ENCODE measurements at places on chromosomes 2 and 18.

GRCh38 chr2:7881063-7881462, 800.8 kb upstream of the ID2 start:
- no peak for DNase-seq

- DNase-seq, result no peak
Observed at GRCh38 chr18:75109819-75110218, 99.1 kb downstream of the PTGR3 start.

DNA sequence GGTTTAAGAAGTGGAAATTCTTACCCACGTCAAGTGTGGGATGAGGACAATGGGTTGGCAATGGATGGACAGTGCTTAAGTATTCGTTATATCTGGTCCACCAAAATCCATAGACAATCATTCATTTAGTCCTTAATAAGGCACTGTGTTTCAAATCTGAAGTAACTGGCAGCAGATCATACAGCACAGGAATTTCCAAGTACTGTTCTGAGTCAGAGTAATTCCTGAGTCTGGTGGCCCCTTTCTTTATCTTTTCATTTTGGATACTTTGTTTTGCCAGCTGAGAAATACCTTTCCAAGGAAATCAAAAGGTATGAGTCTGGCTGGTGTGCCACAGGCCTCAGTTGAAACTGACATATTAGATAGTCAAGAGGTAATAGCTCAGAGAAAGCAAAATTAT, 31.4 kb upstream of the CCDC102B start:
- no peak for DNase-seq

DNA sequence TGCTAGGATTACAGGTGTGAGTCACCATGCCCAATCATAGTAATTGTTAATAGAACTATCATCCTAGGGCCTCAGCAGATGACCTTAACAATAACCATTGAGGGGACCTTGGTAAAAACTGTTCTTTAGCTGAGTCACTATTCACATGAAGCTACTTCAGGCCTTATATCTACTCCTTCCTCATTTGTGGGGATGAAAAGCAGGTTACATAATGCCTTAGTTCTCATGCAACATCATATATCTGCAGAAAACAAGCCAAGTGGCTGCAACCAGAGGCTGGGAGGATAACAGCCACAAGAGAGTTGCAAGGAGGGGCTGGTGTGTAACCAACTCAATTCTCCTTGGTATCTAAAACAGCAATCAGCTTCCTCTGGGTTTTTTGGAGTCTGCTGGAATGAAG, 445.4 kb downstream of the NBAS start:
- DNase-seq, result no peak

GRCh38 chr2:149799013-149799705, 211.6 kb upstream of the MMADHC start:
- no peak for DNase-seq

- DNase-seq, result no peak
Observed at GRCh38 chr2:237935740-237936452, 30.9 kb upstream of the UBE2F start.

DNA sequence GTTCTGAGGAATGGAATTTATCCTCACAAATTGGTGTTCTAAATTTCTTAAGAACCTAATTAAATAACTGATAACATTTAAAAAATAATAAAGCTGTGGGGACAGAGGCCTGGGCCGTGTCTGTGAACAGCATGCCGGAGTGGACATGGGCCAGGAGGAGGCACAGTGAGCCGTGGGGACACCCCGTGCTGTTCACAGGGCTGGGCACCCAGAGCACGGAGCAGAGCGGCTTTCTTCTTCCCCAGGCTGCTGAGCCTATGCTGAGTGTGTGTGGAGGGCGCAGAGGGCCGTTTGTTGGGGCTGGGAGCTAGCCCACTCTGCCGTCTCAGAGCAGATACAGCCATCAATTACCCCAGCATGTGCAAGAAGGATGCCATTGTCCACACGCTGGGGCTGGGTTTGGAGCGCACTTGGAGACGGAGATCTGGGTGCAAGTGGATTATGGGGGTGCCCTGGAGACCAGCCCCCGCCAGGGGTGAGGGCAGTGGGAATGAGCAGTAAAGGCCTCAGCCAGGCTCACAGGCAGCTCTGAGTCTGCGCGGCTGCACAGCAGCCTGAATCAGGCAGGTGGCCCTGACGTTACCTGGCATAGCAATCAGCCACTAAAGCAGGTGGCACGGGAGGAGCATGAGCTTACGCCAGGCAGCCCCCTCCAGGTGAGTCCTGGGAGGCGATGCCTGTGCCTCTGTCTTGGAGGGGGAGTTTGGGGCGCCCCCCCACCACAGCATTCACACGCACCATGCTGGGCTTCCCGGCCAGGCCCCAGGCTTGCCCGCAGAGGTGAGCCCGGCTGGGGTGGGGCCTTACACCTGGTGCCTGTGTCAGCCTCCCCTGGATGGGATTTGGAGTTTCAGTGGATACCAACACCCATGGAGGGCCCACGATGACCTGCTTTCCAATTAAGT, 52.1 kb upstream of the SLC66A3 start:
- no peak for DNase-seq

DNA sequence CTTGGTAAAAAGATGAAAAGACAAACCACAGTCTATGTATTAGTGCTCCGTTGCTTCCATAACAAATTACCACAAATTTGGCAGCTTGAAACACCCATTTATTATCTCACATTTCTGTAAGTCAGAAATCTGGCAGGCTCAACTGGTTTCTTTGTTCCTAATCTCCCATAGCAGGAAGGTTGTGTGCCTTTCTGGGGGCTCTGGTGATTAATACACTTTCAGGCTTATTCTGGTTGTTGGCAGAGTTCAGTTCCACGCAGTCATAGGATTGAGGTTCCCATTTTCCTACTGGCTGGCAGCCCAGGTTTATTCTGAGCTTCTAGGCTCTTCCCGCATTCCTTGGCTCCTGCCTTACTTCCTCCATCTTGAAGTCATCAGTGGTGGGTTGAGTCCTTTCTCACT, 189.3 kb downstream of the ANAPC1 start:
- DNase-seq, result no peak

DNA sequence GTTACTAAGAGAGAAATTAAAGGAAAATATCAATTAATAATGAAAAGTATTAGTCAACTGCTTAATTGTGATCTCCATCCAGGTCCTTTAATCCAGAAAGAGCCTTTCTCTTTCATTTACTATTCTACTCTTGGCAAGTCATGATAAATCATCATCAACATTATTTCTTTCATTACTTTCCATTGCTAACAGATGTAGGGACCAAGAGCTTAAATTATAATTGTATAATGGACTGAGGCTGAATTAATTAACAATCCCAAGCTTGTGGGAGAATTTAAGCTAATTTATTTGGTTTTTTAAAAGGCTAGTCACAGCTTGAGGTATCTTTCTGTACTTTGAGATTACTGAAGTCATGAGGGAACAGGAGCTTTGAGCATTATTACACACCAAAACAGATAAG, 223.9 kb downstream of the ERBB4 start:
- no peak for DNase-seq

DNA sequence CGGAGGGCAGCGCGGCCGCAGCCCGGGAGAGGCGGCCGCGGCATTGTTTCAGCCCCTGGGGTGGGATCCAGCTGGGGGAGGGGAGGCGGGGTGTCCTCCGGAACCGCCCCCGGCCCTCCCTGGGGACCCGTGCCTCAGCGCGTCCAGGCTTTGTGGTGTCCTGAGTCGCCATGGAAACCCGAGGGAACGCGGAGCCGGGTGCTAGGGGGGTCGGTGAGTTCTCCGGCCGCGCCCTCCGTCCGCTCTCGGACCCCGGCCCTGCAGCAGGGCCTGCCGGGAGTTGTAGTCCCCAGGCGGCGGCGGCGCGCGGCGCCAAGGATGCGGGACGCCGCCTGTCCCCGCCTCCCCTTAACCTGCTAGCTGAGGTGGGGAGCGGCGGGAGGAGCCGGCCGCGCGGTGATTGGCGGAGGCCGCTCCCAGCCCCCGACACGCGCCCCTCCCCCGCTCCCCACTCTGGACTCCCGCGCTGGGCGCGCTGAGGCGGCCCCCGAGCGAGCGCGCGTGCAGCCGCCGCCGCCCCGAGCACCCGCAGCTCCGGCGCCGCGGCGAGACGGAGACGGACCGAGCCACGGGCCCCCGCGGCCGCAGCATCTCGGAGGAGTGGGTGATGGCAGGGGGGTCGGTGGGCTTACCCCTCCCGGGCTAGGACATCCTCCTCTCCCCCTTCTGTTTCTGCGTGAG, at the start of gene DPYSL5:
TSS of gene DPYSL5 (plus strand) at position 478 of the 681 bp plus-strand sequence. CDS start 50,368 bp downstream, outside the sequence.
- no peak for DNase-seq

- no peak for DNase-seq
Observed at GRCh38 chr2:238561230-238561629, 134.5 kb downstream of the ASB1 start.

GRCh38 chr2:119179202-119179601, 20.7 kb upstream of the C1QL2 start:
- DNase-seq, result no peak

GRCh38 chr2:98884658-98885057, 51.4 kb downstream of the CRACDL start:
- DNase-seq, result no peak

GRCh38 chr2:231228223-231228622, 29.8 kb downstream of the ARMC9 start:
- DNase-seq, result no peak

DNA sequence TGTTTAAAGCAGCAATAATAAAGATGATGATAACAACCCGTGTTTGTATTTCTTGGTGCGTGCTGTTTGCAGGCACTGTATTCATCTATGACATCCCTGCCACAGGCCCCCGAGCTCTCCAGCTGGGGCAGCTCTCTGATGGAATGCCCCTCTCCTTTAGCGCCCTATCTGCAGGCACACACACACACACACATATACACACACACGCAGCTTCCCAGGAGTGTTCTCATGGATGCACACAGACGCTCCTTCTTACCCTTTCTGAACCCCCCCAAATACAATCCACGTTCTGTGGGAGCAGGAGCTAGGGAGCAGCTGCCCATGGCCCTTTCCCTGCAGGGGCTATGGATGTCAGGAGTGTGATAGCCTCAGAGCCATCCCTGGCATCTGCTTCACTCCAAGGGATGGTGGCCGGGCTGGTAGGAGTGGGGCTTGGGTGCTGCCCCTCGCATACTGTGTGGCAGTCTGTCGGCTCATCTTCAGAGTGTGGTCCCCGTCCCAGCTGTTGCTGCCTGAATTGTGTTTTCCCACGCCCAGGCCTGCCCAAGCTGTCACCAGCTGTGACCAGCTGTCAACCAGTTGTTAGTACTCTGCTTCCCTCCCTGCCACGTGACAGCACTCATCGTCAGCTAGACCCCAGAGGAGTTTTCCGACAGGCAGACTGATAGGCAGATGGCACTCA, 50.8 kb upstream of the MYCN start:
- DNase-seq, result no peak

DNA sequence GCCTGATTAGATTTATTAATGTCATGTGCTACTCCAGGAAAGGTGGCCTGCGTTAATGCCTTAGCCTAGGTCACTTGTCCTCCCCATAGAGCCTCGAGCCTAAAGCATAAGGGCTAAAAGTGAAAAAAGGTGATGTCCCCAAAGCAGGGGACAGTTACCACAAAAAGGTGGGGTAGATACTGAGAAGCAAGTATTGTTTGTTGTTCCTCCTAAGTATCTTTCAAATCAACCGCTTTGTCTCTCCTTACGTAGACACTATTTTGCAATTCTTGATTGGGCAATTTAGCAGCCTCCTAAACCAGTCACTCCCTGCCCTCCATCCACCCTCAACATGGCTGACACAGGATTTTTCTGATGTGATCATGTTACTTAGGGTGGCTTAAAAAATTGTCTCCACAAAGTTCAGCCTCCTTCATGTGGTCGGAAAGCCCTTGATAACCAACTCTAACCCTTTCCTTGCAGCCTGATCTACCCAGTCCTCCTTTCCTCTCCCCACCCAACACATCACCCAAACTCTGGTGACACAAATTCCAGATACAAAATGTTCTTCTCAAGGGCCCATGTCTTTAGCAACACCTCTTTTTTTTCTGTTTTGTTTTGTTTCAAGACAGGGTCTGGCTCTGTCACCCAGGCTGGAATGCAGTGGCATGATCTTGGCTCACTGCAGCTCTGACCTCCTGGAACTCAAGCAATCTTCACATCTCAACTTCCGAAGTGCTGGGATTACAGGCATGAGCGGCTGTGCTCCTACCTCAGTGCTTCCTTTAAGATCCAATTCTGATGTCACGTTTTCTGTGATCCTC, 6.9 kb downstream of the INHA start:
- no peak for DNase-seq

DNA sequence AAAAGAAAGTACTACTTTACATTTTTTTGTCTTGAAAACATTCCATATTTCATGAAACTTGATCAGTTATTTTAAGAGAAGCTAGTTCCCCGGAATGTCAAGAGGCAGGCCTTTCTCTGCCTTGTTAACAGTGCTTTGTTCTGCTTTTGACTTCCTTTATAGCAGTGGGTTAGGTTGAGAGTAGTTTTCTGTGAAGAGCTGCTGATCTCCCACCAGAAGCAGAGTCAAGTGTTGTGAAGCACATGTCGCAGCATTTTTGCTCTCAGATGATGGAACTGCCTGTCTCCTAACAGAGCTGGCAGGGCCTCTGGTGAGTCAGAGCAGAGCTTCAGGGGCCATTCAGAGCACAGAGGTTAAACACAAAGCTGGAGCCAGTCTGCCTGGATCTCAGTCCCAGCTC, 871.8 kb downstream of the SLC4A3 start:
- no peak for DNase-seq

DNA sequence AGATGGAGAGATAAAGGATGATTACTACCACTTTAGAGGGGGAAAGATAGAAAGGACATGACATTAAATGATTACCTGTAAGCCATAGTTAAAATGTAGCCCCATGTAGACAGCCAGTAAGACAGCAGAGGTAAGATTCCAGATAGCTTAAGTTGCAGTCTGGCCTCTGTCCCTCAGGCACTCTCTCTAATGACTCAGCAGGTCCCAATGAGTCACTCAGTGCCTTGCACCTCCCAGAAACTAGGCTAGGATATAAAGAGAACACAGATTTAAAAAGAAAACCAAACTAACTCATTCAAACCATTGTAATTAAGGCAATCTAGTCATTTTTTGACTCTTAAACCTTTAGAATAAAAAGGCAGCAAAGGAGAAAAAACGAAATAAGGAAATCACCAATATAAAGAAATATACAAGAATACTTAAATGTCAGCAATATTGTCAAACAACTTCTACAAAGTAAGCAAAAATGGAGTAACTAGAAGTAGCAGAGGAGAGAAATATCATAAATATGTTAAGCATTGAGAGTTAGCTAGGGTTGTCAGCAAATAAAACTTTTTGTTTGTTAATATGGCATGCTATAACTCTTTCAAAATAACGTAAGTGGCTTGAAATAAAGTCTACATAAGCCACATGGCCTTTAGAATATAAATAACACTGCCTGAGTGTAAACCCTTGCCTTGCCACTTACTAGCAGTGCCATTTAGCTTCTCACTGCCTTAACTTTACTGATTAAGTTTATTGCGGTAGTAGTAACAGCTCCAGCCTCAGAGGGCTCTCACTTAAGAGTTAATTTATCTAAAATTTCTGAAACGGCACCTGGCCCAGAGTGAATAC, 48.5 kb downstream of the SOCS6 start:
- no peak for DNase-seq

- DNase-seq, result no peak
Observed at GRCh38 chr18:79598633-79599175, 80.9 kb upstream of the CTDP1 start.

DNA sequence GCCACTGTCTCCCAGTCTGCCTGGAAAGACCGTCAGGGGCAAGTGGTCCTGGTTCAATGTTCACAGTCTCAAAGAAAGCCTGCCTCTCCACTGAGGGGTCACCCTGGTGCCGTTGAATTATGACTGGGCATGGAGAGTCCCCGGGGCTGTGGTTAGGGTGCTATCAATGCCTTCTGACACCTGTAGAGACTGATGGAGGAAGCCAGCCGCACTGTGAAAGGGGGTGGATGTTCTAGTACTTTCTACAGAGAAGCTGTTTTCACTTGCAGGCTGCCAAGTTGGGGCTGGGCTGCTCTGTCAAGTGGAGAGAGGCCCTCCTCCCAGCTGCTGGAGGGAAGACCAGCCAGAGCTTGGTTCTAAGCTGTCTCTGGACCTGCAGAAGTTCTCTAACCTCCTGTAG, 80.5 kb downstream of the BCL2L11 start:
- DNase-seq, result no peak

Measured in activated naive CD4-positive, alpha-beta T cell (primary cell).